Activated gamma-delta T cell treated with Interleukin-2 at 50 U/mL for 16 hours (primary cell): ENCODE measurements at places on chromosomes 12 and 14.
A peak's percentile ranks its signal among the peaks of the same experiment; 100 is the strongest.

DNA sequence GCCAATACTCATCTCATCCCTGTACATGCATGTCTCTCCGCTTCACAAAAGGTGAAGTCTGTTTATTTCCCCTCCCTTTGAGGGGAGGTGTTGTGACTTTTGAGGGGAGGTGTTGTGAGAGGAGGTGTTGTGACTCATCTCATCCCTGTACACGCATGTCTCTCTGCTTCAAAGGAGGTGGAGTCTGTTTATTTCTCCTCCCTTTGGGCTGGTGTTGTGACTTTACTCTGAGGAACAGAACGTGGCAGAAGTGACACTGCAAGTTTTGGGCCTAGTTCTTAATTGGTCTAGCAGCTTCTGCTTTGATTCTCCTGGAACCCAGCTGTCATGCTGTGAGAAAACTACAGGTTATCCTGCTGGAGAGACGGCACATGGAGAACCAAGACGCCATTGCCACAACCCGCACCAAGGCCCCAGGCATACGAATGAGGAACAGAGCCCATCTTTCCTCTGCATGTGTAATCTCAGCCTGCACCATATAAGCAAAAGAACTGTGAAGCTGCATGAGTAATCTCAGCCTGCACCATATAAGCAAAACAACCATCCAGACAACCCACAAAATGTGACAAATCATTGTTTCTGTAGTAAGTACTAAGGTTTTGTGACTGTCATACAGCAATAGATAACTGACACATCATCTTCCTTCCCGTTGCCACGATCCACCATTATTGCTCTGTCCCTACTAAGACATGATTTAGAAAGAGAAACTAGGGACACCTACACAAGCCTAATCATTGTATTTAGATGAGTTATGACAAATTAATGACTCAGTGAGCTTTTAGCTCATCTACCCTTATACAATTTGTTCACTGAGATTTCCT is 30.0 kb downstream of the GALNT4 start:
- DNase-seq = no peak

GRCh38 chr12:121240484-121241101 is 30.7 kb downstream of the P2RX4 start:
- DNase-seq = peak; percentile 94

DNA sequence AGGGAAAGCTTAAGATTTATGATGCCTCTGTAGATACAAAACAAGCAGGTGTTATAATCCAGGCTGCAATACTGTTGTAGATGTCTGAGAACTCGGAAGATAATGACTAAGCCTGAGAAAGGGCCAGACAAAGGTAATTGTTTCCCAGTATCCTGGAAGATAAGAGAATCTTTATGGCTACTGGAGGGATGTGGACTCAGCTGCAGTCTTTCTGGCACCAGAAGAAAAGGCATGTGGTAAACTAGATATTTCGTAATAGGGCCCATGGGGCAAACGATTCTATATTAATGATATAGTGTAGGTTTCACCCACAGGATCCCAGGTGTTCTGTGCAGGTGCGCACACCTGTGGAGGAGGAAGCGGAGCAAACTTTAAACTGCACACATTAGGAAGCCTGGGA is 9.2 kb upstream of the APOLD1 start:
- no peak for DNase-seq

DNA sequence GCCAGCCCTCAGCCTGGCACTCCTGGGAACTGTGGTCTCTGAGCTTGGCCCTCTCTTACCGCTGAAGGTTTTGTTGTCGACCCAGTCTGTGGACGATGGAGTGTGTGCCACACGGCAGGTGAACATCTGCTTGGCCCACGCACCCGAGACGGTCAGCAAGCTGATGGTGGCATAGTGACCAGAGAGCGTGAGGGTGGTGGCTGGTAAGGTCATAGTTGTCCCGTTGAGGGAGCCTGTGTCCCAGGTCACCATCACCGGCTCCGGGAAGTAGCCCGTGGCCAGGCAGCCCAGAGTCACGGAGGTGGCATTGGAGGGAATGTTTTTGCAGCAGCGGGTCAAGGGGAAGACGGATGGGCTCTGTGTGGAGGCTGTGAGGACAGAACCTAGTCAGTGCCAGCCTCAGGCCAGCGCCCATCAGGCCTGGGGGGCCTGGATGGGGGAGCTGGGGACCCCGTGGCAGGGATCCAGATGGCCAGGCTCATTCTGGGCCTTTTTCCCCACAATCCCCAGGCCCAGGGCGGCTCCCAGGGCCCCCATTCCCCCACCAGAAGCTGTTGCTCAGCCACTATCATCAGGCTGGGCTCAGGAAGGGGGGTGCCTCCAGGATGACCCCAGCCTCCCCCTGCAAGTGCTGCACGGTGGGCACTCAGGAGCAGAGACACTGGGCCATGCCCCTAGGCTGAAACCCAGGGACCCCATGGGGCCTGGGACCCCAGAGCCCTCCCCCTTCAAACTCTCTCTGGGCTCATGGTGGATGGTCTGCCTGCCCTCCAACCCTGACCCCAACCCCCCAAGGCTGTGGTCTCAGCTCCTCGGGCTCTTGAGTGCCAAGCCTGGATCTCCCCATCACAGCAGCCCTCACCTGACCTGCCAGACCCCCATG is 75.2 kb downstream of the TMEM121 start:
- no peak for DNase-seq

DNA sequence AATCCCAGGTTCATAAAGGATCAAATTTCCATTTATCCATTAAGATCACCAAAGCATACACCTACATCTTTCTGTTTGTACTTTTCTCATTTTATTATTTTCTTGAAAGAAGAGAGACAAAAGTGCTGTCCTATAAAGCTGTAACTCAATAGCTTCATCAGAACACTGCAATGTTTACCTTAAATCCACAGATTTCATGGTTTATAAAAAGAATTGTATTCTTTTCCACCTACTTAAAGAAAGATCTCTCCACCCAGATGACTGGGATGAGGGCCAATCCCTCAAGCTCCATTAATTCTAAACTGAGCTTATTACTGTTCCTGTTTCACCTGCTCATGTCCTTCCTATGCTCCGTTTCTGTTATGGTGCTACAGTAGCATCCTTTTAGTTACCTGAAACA is 470.6 kb downstream of the BCAT1 start:
- no peak for DNase-seq

DNA sequence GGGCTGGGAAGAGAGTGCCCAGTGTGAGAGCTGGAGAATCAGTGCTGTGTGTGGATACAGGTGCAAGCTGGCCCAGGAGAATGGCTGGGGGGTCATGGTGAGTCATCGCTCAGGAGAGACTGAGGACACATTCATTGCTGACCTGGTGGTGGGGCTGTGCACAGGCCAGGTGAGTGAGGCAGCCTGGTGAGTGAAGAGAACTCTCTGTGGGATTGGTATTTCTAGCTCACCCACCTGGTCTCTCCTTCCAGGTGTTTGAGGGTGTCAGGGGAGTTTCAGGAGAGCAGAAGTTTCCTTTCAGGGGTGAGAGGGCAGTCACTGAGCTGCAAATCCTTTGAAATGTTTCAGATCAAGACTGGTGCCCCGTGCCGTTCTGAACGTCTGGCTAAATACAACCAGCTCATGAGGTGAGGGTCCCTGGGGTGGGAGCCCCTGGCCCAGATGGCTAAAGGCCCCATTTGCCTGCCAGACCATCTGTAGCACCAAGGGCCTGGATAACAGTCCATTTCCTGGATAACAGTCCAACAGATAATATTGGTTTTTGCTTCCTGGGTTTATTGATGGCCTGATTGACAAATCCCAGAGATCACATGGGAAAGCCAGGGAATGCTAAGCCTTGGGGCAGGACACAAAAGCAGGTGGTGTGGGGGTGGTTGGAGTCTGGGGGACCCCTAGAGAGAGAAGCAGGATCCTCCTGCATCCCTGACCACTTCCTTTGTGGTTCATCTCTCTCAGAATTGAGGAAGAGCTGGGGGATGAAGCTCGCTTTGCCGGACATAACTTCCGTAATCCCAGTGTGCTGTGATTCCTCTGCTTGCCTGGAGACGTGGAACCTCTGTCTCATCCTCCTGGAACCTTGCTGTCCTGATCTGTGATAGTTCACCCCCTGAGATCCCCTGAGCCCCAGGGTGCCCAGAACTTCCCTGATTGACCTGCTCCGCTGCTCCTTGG is 5.5 kb upstream of the ATN1 start:
- DNase-seq = no peak

- no peak for DNase-seq
Observed at GRCh38 chr12:40663781-40664180, 28.5 kb upstream of the CNTN1 start.

DNA sequence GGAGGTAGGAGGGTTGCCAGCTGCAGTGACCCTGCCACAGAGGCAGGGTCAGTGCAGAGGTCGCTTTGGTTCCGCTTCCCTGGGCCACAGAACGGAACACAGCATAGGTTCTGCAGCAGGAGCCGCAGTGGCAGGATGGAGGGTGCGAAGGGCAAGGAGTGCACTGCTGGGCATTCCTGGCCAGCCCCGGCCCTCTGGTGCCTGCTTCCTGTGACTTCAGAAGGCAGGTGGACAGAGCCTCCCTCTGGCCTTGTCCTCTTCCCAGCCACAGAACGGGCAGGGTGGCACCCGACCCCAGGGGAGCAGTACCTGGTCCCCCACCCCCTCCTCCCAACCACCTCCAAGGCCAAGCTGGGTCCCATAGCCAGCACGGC is 37.7 kb downstream of the SLC8B1 start:
- DNase-seq = no peak

DNA sequence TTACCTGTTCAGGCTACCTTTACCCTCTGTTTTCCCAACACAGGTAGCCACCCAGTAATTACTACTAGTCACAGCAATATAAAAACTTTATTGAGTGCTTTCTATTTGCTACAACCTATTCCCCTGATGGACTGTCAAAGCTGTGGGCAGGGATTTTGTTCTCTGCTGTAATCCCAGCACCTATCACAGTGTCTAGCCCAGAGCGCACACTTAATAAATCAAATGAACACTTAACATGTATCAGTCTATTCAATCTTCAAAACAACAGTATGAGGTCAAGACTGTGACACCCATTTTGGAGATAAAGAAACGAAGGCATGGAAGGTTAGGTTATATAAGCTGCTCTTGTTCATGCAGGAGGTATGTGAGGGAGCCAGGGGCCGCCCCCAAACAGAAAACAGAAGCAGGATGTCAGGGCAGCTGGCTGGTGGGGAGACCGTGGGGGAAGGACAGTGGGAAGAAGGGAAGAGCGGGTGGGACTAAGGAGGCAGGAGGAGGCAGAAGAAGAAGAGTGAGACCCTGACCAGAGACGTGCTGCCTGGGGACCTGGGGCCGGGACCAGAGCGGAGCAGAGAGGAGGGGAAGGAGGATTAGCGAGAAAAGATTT is 1.7 kb downstream of the TNFRSF1A start:
- no peak for DNase-seq

DNA sequence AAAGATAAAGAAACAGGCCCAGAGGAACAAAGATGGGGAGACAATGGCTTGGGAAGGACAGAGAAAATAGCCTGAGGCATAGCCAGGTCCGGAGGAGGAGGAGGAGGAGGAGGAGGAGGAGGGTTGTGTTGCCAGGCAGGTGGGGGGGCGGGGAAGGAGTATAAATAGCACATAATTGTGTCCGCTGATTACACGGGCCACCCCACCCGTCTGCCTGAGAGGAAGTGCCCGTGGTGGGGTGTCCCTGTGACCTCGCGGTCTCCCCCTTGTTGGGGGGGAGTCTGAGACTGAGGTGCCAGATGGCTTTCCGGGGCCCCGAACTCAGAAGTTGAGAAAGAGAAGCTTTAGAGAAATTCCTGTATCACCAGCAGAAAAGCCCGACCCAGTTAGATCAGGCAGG is 1.9 kb upstream of the SP7 start:
- peak; percentile 28 for DNase-seq

- no peak for DNase-seq
Observed at GRCh38 chr14:92729634-92730358, 18.6 kb downstream of the LGMN start.

GRCh38 chr14:57461777-57462320 is 31.8 kb downstream of the CCDC198 start:
- no peak for DNase-seq

DNA sequence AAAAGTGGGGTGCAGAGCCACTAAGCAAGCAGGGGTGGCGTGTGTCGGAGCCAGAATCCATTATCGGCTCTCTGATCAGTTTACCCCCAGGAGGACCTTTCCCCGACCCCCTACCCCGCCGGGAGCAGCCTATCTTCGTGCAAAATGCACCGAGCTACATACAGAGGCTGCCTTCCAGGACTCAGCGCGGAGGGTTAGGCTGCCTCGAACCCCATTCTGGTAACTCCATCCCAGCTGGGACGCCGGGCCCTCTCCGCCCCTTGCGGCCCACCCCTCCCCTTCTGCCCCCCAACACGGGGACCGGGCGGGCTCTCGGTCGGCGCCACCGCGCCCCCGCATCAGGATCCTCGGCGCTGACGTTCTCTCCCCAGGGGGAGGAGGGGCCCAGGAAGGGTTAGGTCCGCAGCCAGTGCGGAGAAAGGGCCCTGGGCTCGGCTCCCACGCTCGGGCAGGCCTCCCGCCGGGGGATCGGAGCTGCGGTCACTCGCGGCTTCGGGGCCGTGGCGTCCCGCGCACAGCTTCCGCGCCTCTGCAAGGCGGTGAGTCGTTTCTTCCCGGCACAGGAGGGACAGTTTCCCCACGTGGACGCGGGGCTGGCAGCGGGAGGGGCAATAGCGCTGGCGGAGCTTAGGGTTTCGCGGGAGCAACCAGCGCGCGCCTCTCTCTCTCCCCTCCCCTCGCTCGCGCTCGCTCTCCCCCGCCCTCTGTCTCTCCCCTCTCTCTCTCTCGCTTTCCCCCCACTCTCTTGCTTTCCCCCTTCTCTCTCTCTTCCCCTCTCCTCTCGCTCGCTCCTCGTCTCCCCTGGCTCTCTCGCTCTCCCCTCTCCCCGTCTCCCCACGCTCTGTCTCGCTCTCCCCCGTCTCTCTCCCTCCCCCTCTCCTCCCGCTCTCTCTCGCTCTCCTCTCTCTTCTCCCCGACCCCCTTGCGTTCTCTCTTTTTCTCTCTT is 12.5 kb upstream of the MAP3K9 start:
- peak; percentile 42 for DNase-seq

DNA sequence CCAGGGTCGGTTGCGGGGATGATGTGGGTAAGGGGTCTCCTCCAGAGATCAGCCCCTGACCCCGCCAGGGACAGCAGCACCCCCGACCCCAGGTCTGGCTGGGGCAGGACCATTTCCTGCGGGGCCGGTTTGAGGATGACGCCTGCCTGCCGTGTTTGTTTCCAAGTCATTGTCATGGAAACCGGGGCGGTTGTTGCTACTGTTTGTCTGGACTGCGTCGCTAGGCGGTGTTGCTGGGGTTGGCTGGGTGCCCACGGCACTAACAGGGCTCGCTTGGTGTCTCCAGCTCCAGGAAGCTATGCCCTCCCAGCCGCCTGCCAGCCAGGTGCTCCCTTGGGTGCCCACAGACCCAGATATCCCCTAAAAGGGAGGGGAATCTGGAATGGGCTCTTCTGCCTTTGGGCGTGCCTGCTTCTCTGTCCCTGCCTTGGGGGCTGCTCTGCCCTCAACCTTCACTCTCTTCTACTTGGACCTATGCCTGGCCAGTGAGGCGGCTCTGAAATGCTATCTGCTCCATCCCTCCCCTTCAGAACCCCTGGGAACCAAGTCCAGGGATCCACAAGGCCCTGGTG is 4.7 kb upstream of the CRIP1 start:
- DNase-seq = peak; percentile 96

DNA sequence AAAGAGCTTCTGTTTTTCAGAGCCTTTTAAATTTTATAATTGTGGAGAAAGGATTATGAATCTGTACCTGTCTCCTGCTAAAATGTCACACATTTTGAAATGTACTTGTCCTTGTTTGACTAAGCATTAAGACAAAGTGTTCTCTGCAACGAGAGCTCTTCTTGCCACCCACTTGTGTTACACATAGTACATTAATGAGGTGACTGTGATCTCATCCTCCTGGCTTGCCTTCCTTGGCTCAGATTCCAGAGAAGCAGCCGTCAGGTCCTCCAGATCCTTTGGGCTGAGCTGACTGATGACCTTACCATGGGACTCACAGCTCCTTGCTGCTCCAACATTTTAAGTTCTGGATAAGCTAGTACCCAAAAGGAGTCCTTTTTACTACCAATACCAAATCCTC is 81.4 kb downstream of the BBS10 start:
- no peak for DNase-seq
